ENCODE measurements at places on chromosomes 1 and 21.

DNA sequence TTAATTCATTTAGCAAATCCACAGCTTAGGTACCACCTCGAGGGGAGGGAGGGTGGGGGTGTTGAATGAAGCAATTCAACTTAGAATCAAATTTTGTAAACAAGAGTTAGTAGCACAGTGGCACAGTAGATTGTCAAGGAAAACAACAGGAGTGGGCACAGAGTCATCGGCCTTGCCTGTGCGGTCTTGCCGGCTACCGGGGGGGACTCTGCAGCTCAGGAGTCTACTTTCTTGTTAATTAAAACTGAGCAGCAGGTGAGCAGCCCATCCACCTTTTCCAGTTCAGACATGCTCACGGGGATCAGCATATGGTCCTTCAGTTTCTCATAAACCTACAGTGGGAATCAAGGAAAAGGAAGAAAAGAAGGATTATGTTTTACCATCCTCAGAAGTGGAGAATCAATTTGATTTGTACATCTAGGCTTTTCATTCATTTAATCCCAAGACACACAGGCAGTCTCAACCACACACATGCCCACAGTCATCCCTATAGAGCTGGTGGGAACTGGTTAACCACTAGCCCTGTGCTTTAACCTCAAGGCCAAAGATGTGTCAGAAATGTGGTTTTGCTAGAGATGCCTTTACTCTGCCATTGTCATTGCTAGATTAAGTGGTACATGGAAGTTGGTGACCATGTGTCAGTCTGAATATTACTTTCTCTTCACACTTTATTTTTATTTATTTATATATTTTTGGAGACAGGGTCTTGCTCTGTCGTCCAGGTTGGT is 45.0 kb upstream of the BCL10 start:
- no peak overlapping the region for H3K27ac ChIP-seq
- no peak for DNase-seq
- H3K4me3 ChIP-seq = no peak overlapping the region
- no peaks in the 10 kb centered on the region for H3K4me1 ChIP-seq

GRCh38 chr1:28027660-28028059 is 60.8 kb downstream of the EYA3 start:
- peaks cover 6% of the 10 kb centered on the region for H3K36me3 ChIP-seq
- no peak for DNase-seq
- no peak overlapping the region for H3K27ac ChIP-seq
- H3K27me3 ChIP-seq = no peaks in the 10 kb centered on the region
- H3K4me1 ChIP-seq = no peaks in the 10 kb centered on the region
- H3K4me3 ChIP-seq = no peak overlapping the region

- H3K4me3 ChIP-seq = no peak overlapping the region
- no peak for DNase-seq
- peaks cover under 1% of the 10 kb centered on the region for H3K36me3 ChIP-seq
- H3K4me1 ChIP-seq = no peaks in the 10 kb centered on the region
- no peak overlapping the region for H3K27ac ChIP-seq
- no peaks in the 10 kb centered on the region for H3K27me3 ChIP-seq
Measured at GRCh38 chr1:5563861-5564577, 428.2 kb downstream of the NPHP4 start.

DNA sequence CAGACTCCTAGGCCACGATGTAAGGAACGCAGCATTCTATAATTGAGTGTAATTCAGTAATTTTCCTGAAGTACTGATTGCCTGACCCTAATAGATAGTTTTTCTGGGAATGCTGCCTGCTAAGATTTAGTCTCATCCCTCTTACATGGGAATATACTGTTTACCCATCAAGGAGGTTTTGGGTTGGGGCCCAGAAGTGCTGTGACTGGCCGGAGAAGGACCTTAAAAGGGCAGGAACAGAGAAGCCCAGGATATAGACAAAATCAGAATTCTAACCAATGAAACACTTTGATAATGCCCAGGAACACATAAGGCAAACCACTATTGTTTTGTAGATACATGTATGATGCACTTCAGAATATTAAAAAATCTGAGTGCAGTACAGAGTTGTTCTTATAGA is 111.6 kb downstream of the RGS2 start:
- H3K36me3 ChIP-seq = no peaks in the 10 kb centered on the region
- no peak overlapping the region for H3K4me3 ChIP-seq
- DNase-seq = no peak
- no peak overlapping the region for H3K27ac ChIP-seq

- no peak overlapping the region for H3K4me3 ChIP-seq
- no peak overlapping the region for H3K27ac ChIP-seq
- no peak for DNase-seq
- no peaks in the 10 kb centered on the region for H3K36me3 ChIP-seq
Measured at GRCh38 chr1:187326557-187326956, 497.8 kb downstream of the PLA2G4A start.

GRCh38 chr1:204018460-204018859 is 54.5 kb upstream of the SOX13 start:
- peaks cover 17% of the 10 kb centered on the region for H3K4me1 ChIP-seq
- H3K27me3 ChIP-seq = no peaks in the 10 kb centered on the region
- no peak overlapping the region for H3K4me3 ChIP-seq

DNA sequence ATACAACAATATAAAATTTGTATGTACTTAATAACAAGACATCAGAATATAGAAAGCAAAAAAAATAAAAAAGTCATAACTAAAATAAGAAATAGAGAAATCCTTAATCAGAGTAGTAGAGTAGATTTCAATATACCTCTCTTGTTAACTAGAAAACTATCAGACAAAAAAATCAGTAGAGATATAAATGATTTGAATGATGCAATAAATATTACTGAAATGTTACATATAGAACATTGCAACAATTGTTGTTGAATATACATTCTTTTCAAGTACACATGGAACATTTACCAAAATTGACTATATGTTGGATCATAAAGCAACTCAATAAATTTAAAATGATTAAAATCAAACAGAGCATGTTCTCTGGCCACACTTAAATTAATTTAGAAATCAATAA is 31.9 kb upstream of the ADAR start:
- H3K4me1 ChIP-seq = no peaks in the 10 kb centered on the region
- H3K27ac ChIP-seq = no peak overlapping the region
- DNase-seq = no peak
- H3K27me3 ChIP-seq = peaks cover 24% of the 10 kb centered on the region
- peaks cover 6% of the 10 kb centered on the region for H3K36me3 ChIP-seq

- H3K4me3 ChIP-seq = no peak overlapping the region
- DNase-seq = no peak
- H3K4me1 ChIP-seq = peaks cover 18% of the 10 kb centered on the region
Measured at GRCh38 chr1:186683652-186684410, 3.6 kb upstream of the PTGS2 start.

GRCh38 chr1:160096274-160097116 is 1.9 kb downstream of the IGSF8 start:
- H3K4me1 ChIP-seq = peaks cover 43% of the 10 kb centered on the region
- H3K27me3 ChIP-seq = no peaks in the 10 kb centered on the region
- no peak for DNase-seq
- peak overlapping the region; percentile 67 for H3K27ac ChIP-seq

GRCh38 chr21:31837618-31838390 is 35.0 kb upstream of the HUNK start:
- H3K4me3 ChIP-seq = no peak overlapping the region
- H3K27ac ChIP-seq = no peak overlapping the region
- H3K27me3 ChIP-seq = no peaks in the 10 kb centered on the region
- H3K36me3 ChIP-seq = no peaks in the 10 kb centered on the region
- DNase-seq = no peak
- peaks cover 8% of the 10 kb centered on the region for H3K4me1 ChIP-seq

- no peak for DNase-seq
- no peaks in the 10 kb centered on the region for H3K4me1 ChIP-seq
- H3K27ac ChIP-seq = no peak overlapping the region
- no peak overlapping the region for H3K4me3 ChIP-seq
- H3K27me3 ChIP-seq = no peaks in the 10 kb centered on the region
Measured at GRCh38 chr1:180675586-180675985, 43.8 kb downstream of the XPR1 start.

DNA sequence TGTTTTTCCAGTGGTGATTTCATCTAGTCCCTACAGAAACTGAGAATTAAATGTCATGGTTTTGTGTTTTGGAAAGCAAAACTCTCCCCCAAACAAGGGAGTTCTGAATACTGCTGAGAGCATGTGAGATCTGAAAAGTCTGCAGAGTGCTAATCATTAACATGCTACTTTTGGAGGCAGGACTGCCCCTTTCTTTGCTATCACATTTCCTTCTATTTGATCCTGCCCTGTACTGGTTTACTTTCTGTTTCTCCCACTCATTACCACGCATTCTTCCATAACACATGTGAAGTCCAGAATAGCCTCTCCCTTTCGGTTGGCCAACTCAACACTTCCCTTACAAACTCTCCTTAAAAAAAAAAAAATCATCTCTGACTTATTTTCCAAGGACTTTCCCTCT is 63.6 kb downstream of the GADD45A start:
- no peak overlapping the region for H3K27ac ChIP-seq
- H3K4me1 ChIP-seq = peaks cover 30% of the 10 kb centered on the region
- DNase-seq = no peak
- no peak overlapping the region for H3K4me3 ChIP-seq
- H3K36me3 ChIP-seq = no peaks in the 10 kb centered on the region

DNA sequence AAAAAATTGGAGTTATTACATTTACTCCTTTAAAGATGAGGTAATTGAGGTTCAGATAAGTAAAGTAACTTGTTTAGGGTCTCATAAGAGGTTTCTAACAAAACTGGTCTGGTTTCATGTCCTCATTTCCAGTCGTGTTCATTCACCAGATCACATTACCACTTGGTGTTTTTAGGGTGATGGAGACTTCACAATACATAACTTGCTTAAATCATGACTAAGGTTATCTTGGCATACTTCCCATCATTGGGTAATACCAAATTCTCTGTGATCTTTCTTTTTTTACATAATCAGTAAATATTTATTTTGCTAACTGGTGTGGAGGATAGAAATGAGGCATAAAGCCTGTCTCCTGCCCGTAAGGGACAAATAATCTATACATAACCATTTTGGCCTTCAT is 31.6 kb upstream of the RPTN start:
- H3K36me3 ChIP-seq = no peaks in the 10 kb centered on the region
- H3K27ac ChIP-seq = no peak overlapping the region
- no peaks in the 10 kb centered on the region for H3K4me1 ChIP-seq
- H3K4me3 ChIP-seq = no peak overlapping the region

GRCh38 chr1:84540759-84541158 is 33.5 kb downstream of the CTBS start:
- no peak overlapping the region for H3K27ac ChIP-seq
- no peaks in the 10 kb centered on the region for H3K36me3 ChIP-seq
- no peak for DNase-seq
- no peak overlapping the region for H3K4me3 ChIP-seq
- H3K4me1 ChIP-seq = no peaks in the 10 kb centered on the region

DNA sequence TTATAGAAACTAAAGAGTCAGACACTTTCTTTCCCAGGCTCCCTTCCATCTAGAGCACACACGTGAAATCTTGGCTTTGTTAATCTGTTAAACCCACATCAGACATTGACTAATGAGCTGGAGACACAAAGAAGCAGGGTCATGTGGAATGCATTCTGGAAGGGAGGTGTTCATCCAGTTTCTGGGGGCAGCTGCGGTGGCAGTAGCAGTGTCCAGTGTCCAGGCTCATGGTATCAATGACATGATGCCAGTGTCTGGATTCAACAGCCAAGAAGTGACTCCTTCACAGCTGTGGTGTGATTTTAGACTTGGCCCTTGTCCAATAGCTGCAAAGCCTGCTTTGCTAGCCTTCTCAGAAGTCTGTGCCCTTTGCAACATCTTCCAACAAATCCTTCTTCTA is 95.2 kb downstream of the NTPCR start:
- DNase-seq = no peak
- no peaks in the 10 kb centered on the region for H3K27me3 ChIP-seq
- H3K4me1 ChIP-seq = peaks cover 4% of the 10 kb centered on the region
- peak overlapping the region; percentile 76 for H3K27ac ChIP-seq

DNA sequence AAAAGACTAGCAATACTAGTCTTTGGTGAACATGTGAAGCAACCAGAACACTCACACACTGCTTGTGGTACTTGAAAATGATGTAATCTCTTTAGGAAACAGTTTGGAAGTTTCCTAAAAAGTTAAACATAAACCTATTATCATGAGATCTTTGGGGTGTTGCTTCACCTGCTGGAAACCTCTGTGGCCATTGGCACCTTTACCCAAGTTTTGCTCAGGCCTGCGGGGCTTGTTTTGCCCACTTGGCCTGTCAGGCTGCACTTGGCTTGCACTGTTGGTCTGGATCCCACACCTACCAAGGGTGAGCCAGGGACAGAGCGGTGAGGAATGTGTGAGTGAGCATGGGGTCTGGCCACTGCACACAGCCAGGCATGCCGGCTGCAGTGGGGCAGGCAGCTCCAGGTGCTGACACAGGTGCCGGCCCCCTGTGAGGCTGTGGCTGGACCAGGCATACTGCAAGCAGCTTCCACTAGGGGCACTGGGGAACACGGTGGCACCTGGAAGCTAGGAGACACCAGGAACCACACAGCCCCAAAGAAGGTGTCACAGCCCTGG is 14.4 kb upstream of the FNBP1L start:
- H3K27ac ChIP-seq = no peak overlapping the region
- H3K36me3 ChIP-seq = no peaks in the 10 kb centered on the region
- no peak for DNase-seq
- no peaks in the 10 kb centered on the region for H3K27me3 ChIP-seq
- H3K4me3 ChIP-seq = no peak overlapping the region
- no peaks in the 10 kb centered on the region for H3K4me1 ChIP-seq

- no peaks in the 10 kb centered on the region for H3K27me3 ChIP-seq
- peaks cover 7% of the 10 kb centered on the region for H3K4me1 ChIP-seq
- no peaks in the 10 kb centered on the region for H3K36me3 ChIP-seq
- no peak for DNase-seq
- H3K27ac ChIP-seq = no peak overlapping the region
Measured at GRCh38 chr1:118558933-118559332, 373.9 kb upstream of the SPAG17 start.

- peaks cover 30% of the 10 kb centered on the region for H3K4me1 ChIP-seq
- DNase-seq = no peak
- peaks cover 6% of the 10 kb centered on the region for H3K27me3 ChIP-seq
- no peak overlapping the region for H3K27ac ChIP-seq
- peaks cover 2% of the 10 kb centered on the region for H3K36me3 ChIP-seq
Measured at GRCh38 chr1:15836772-15837669, 10.5 kb upstream of the SPEN start.

GRCh38 chr1:184647471-184647870 is 107.2 kb downstream of the EDEM3 start:
- peaks cover 8% of the 10 kb centered on the region for H3K4me1 ChIP-seq
- no peaks in the 10 kb centered on the region for H3K36me3 ChIP-seq
- H3K27me3 ChIP-seq = no peaks in the 10 kb centered on the region
- H3K4me3 ChIP-seq = no peak overlapping the region
- no peak overlapping the region for H3K27ac ChIP-seq

DNA sequence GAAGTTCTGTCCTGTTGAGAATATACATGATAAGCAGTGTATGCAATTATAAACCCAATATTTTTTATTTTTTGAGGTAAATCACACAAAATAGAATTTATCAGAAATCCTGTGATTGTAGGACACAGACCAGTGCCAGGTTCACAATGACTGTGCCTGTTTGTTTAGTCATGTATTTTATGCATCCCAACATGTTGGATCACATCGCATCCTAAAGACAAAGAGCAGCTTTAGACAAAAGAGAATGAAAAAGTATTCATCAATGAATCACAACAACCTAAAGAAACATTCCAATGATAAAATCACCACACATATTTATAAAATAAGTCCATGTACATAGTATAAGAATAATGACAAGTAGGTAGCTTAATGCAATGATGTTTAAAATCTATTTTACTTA is 53.2 kb upstream of the LRRC8D start:
- H3K27ac ChIP-seq = no peak overlapping the region
- peaks cover 16% of the 10 kb centered on the region for H3K4me1 ChIP-seq
- peaks cover 34% of the 10 kb centered on the region for H3K27me3 ChIP-seq
- H3K36me3 ChIP-seq = no peaks in the 10 kb centered on the region
- no peak for DNase-seq
- H3K4me3 ChIP-seq = no peak overlapping the region

Data from neural crest cell (in vitro differentiated cells).